ENCODE measurements at places on chromosomes 11 and 22. TPM values are rescaled to one million over a fixed set of nuclear protein-coding genes. Genes with fewer than 3 reads are reported as not detected.

Gene E2F8
- 2.7 TPM for total RNA-seq

Gene C1QTNF5
- total RNA-seq = 1.8 TPM

Gene MEI1
- 1.4 TPM for total RNA-seq

Gene MOGAT2
- not detected for total RNA-seq

Gene TREH
- not detected for total RNA-seq

Gene PRR33
- not detected for total RNA-seq

Gene MLC1
- total RNA-seq = 0.10 TPM

Gene GLYATL1
- 2.6 TPM for total RNA-seq

Gene DGCR6
- total RNA-seq = 0.57 TPM

Gene ISX
- not detected for total RNA-seq

Gene GRIK4
- not detected for total RNA-seq

Gene OR5P2
- total RNA-seq = not detected

Gene CABP4
- total RNA-seq = not detected

Gene PTPRCAP
- total RNA-seq = not detected

Gene F2
- not detected for total RNA-seq

Gene TENM4
- 33.5 TPM for total RNA-seq

Gene SOX6
- 0.13 TPM for total RNA-seq

Gene GALR3
- 0.23 TPM for total RNA-seq
